ENCODE measurements at places on chromosomes 6 and 20.

- no peaks in the 10 kb centered on the region for H3K36me3 ChIP-seq
- no peak for DNase-seq
- H3K27me3 ChIP-seq = no peaks in the 10 kb centered on the region
- no peaks in the 10 kb centered on the region for H3K4me1 ChIP-seq
- H3K4me3 ChIP-seq = no peak overlapping the region
Measured at GRCh38 chr6:128964233-128964755, 81.4 kb downstream of the LAMA2 start.

DNA sequence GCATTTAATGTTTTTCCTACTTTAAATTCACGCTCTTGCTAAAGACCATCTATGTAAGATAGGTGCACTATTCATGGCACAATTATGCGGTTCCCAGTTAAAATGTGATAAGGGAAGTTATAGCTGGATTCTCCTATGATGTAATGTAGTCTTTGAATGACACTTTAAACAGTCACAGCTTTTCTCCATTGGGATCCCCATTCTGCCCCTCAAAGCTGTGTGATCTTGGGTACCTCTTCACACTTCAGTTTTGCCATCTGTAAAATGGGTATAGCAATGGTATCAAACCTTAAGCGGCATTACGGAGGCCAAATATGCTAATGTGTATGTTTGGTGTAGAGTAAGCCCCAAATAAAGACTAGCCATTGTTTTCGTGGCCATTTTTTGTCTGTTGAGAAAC is 64.7 kb upstream of the ZNF217 start:
- no peak for DNase-seq
- H3K4me3 ChIP-seq = no peak overlapping the region

DNA sequence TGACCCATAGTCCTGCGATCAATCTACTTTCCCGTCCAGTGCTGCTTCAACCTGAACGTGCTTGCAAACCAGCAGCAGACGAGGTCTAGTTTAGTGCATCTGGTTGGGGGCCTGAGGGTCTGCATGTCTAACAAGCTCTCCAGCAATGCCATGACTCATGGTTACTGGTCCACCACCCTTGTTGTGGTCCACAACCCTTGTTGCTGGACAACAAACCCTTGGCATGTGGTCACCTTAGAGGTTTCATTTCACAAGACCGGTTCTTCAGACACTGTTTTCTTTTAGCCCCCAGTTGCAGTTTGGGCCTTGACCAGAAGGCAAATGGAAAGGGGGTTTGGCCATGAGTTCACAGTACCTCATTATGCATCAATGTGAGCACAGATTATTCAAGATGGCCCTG is 424.8 kb downstream of the QKI start:
- DNase-seq = peak; percentile 64
- H3K4me1 ChIP-seq = peaks cover 13% of the 10 kb centered on the region
- H3K36me3 ChIP-seq = no peaks in the 10 kb centered on the region
- H3K27me3 ChIP-seq = no peaks in the 10 kb centered on the region
- H3K27ac ChIP-seq = no peak overlapping the region

DNA sequence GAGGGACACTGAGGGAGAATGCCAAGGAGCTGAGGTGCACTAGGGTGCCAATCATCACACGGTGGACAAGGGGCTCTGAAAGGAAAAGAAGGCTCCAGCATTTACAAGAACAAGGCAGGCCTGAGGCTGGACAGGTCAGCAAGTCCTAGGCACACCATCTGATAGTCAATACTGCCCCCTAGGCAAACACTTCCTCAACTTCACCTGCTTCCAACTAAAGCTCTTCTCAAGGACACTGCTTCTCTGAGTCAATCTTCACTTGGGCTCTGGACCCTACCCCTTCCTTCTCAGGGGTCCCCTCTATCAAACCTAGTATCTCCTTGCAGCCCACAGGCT is 37.7 kb upstream of the SLC4A11 start:
- peaks cover 99% of the 10 kb centered on the region for H3K36me3 ChIP-seq
- no peak for DNase-seq
- no peaks in the 10 kb centered on the region for H3K27me3 ChIP-seq
- no peak overlapping the region for H3K4me3 ChIP-seq
- H3K4me1 ChIP-seq = peaks cover 3% of the 10 kb centered on the region

DNA sequence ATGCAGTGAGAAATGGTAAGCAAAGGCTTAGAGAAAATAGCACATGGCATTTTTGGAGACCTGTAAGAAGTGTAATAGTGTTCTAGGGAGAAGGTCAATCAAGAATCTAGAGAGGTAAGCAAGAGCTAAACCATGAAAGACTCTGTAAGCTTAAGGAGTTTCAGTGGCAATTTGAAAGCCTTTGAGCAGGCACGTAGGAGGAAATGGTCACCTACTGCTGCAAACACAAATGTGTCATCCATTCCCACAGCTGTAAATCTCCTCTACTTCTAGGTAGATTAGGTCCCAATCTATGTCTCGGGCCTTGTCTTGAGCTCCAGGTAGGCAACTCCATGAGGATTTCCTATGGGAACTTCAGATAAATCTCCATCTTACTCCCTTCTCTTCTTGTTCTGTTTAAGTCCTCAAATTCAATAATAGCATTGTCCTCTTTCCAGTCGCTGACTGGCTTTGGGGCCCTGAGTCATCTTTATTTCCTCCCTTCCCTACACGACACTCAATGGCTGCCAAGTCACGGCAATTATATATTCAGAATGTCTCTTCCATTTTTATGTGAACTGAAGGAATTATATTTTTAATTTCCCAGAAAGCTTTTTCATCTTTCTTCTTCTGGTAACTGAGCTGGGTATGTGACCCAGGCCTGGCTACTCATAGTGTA is 24.2 kb upstream of the PAQR8 start:
- no peak overlapping the region for H3K4me3 ChIP-seq
- no peaks in the 10 kb centered on the region for H3K36me3 ChIP-seq
- DNase-seq = no peak
- no peaks in the 10 kb centered on the region for H3K27me3 ChIP-seq
- no peaks in the 10 kb centered on the region for H3K4me1 ChIP-seq

DNA sequence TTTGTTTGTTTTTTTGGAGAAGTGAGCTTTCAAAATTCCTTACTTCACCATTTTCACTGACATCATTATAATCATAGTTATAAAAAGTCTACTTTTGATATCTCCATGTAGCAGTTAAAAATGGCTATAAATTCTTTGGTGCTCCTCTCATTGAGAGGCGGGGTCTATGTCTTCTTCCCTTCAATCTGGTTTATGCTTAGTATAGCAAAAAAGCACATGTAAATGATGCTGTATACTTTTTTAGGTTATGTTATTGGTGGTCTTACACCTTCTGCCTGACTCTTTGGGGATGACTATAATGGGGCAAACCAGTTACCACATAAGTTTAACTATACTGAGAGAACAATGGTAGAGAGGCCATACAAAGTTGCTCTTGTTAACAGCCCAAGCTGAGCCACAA is 289.6 kb downstream of the EPM2A start:
- H3K4me1 ChIP-seq = no peaks in the 10 kb centered on the region
- no peaks in the 10 kb centered on the region for H3K36me3 ChIP-seq
- H3K4me3 ChIP-seq = no peak overlapping the region

DNA sequence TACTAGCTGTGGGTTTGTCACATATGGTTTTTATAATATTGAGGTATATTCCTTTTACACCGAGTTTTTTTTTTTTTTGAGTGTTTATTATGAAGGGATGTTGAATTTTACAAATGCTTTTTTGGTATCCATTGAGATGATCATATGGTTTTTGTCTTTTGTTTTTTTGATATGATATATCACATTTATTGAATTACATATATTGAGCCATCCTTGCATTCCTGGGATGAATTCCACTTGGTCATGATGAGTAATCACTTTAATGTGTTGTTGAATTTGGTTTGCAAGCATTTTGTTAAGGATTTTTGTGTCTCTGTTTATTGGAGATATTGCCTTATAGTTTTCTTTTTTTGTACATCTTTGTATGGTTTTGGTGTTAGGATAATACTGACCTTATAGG is 3.3 kb upstream of the ZNF337 start:
- no peak overlapping the region for H3K4me3 ChIP-seq
- no peaks in the 10 kb centered on the region for H3K36me3 ChIP-seq
- H3K4me1 ChIP-seq = peaks cover 18% of the 10 kb centered on the region
- no peak for DNase-seq
- H3K27ac ChIP-seq = no peak overlapping the region

DNA sequence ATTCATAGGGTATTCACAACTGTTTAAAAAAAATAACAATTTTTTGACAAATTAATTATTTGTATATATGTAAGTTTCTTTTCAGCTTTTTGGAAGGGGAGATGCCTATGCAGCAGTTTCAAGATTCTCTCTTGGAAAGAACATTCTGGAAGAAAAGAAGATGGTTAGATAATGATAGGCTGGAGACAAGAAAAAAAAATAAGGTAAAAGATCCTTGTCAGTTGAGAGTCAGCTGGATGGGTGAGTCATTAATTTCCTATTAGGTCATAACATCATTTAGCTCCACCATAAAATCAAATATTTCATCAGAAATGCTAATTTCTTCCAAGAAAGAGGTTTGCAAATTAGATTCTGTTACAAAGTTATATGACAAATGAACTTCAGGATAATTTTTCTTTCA is 880.4 kb downstream of the EPHA7 start:
- no peaks in the 10 kb centered on the region for H3K36me3 ChIP-seq
- H3K4me1 ChIP-seq = no peaks in the 10 kb centered on the region
- H3K27ac ChIP-seq = no peak overlapping the region
- no peak for DNase-seq
- no peak overlapping the region for H3K4me3 ChIP-seq
- H3K27me3 ChIP-seq = no peaks in the 10 kb centered on the region

- H3K36me3 ChIP-seq = no peaks in the 10 kb centered on the region
- no peak overlapping the region for H3K27ac ChIP-seq
- H3K27me3 ChIP-seq = peaks cover 12% of the 10 kb centered on the region
- peaks cover 3% of the 10 kb centered on the region for H3K4me1 ChIP-seq
- no peak overlapping the region for H3K4me3 ChIP-seq
Measured at GRCh38 chr6:13865141-13865540, 50.8 kb upstream of the MCUR1 start.

DNA sequence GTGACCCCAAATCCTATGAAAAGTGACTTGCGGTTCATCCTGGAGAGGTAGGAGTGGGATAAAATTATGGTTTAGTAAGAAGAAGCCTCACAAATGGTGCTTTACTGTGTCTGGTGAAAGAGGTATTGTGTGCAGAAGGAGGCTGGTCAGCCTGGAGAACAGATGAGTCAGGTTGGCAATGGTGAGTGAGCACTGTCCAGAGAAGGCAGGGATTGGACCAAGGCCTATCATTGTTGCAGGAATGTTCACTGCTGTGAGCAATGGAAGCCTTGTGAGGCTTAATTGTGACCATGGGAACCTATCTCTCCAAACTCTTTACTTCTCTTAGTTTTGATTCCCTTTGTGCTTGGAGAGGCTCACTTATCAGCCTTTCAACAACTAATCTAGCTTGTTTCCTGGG is 89.0 kb upstream of the KCNK16 start:
- no peaks in the 10 kb centered on the region for H3K36me3 ChIP-seq
- no peaks in the 10 kb centered on the region for H3K27me3 ChIP-seq
- peaks cover 12% of the 10 kb centered on the region for H3K4me1 ChIP-seq
- no peak overlapping the region for H3K27ac ChIP-seq
- no peak overlapping the region for H3K4me3 ChIP-seq
- DNase-seq = peak; percentile 24

GRCh38 chr6:35164868-35165267 is 23.7 kb upstream of the TCP11 start:
- H3K36me3 ChIP-seq = no peaks in the 10 kb centered on the region
- no peak overlapping the region for H3K27ac ChIP-seq
- H3K27me3 ChIP-seq = no peaks in the 10 kb centered on the region
- peaks cover 6% of the 10 kb centered on the region for H3K4me1 ChIP-seq

GRCh38 chr6:105389543-105389942 is 13.3 kb downstream of the PREP start:
- peaks cover 4% of the 10 kb centered on the region for H3K36me3 ChIP-seq
- no peaks in the 10 kb centered on the region for H3K4me1 ChIP-seq
- H3K4me3 ChIP-seq = no peak overlapping the region
- no peaks in the 10 kb centered on the region for H3K27me3 ChIP-seq
- H3K27ac ChIP-seq = no peak overlapping the region

GRCh38 chr20:58810116-58810878 is 40.4 kb downstream of the GNAS-AS1 start:
- H3K27me3 ChIP-seq = no peaks in the 10 kb centered on the region
- H3K27ac ChIP-seq = no peak overlapping the region
- H3K4me3 ChIP-seq = no peak overlapping the region
- no peaks in the 10 kb centered on the region for H3K4me1 ChIP-seq
- no peak for DNase-seq
- H3K36me3 ChIP-seq = no peaks in the 10 kb centered on the region

DNA sequence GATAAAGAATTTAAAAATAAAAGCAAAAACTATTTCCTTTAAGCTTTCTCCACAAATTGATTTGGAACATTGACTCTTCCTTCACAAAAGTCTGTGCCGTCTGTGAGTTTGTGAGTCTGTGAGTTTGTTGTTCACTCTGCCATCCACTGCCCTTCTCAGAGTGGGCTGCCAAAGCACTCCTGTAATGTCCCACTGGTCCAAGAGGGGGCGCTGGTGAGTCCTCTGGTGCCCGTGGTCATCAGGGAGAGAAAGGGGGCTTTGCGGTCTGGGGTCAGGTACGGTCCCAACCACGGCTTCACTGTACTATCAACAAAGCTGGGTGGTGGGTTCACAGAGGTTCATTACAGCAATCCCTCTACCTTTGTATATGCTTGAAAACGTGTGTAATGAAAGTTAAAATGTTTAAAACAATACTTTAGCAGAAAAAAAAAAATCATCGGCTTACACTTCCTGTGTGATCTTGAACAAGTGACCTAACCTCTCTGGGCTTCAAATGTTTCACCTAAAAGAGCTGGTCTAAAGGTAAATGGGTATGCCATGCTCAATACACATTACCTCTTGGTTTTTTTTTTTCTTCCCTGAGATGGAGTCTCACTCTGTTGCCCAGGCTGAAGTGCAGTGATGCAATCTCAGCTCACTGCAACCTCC is 5.6 kb upstream of the ANKRD60 start:
- H3K4me1 ChIP-seq = peaks cover 7% of the 10 kb centered on the region
- peak; percentile 64 for DNase-seq
- peaks cover 28% of the 10 kb centered on the region for H3K36me3 ChIP-seq
- H3K27me3 ChIP-seq = no peaks in the 10 kb centered on the region

DNA sequence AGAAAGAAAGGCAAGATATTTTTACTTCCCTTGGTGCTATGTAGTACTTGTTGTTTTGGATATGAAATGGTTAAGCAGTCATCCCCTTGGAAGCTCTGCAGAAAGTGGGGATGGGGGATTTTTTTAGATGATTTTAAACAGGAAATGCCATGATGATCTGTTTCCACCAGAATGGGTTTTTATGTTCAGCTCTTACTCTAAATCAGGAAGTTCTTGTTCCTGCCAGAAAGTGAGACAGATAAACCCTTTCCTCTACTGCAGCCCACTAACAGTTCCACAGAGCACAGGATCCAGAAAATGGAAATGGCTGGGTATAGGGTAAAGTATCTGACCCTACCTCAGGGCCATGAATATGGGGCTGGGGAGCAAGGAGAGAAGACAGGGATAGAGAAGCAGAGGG is 32.1 kb upstream of the PPP1R3G start:
- H3K27me3 ChIP-seq = no peaks in the 10 kb centered on the region
- no peaks in the 10 kb centered on the region for H3K36me3 ChIP-seq
- no peaks in the 10 kb centered on the region for H3K4me1 ChIP-seq
